ENCODE measurements at places on chromosomes 7 and 10. TPM values are rescaled to one million over a fixed set of nuclear protein-coding genes. Genes with fewer than 3 reads are reported as not detected.

- no peak for DNase-seq
Measured at GRCh38 chr10:23558361-23558799, 119.5 kb downstream of the OTUD1 start.

DNA sequence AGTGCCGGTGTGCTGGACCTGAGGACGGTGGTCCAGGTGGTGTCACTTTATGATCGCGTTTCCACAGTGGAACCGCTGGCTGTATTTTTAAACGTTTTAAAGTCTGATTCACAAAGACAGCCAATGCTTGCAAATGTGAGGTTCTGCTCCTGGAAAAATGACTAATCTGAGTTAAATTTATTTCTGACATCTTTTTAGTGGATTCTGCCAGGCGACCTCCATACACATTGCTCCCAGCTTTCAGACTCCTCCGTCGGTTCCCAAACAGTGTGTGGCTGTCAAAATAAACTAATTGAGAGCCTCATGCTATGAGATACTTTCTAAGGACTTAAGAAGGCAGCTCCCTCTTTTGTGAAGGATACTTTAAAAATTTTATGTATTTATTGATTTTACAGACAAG, 12.7 kb upstream of the TTYH3 start:
- no peak for DNase-seq

- DNase-seq = no peak
Measured at GRCh38 chr7:25158966-25159365, 33.9 kb upstream of the CYCS start.

GRCh38 chr7:148983200-148984146, 44.8 kb downstream of the PDIA4 start:
- DNase-seq = peak; percentile 65

DNA sequence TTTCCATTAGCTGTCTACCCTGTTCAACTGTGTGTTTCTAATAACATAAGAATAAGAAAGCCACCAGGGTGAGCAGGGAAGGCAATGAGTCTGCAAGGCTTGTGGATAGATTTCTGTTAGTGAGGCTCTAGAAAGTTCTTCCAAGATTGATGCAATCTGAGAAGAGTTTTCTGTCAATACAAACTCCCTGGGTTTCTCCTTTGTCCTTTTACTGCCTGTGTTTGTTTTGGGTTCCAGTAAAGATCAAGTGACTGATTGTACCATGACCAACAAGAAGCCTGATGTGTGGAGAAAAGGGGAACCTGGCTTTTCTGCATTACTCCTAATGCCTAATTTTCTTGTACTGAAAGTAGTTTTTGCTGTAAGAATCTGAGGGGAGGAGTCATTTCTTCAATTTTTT, 139.9 kb downstream of the CFTR start:
- DNase-seq = no peak

GRCh38 chr10:129809841-129810240, 154.2 kb downstream of the EBF3 start:
- no peak for DNase-seq

- DNase-seq = no peak
Measured at GRCh38 chr10:45452268-45452667, 78.3 kb downstream of the ALOX5 start.

DNA sequence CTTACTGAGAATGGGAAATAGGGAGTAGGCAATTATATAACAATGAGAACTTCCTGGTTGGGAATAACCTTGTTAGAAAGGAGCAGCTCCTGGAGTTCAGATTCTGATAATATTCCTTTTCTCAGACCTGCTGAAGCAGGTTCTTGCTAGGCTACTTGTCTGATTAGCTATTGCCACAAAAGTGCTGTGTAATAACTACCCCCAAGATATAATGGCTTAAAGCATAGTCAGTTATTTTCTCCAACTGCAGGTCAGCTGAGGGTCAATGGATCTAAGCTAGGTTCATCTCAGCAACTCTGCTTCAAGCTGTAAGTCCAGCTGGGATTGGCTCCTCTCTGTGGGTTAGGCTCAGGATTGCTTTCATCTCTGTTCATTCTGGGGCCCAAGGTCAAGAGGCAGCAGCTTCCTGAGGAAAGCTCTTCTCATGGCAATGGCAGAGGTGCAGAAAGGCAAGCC, 9.4 kb upstream of the CNOT4 start:
- peak; percentile 58 for DNase-seq

Gene NDUFB8
- total RNA-seq = 130 TPM

Gene NYAP1
- total RNA-seq = 0.29 TPM
